ENCODE measurements at places on chromosomes 1 and 21. TPM values are rescaled to one million over a fixed set of nuclear protein-coding genes. Genes with fewer than 3 reads are reported as not detected.
A peak's percentile ranks its signal among the peaks of the same experiment; 100 is the strongest.

GRCh38 chr1:50681931-50682330, 258.7 kb upstream of the DMRTA2 start:
- no peak for DNase-seq
- H3K4me1 ChIP-seq, result no peaks in the 10 kb centered on the region
- no peaks in the 10 kb centered on the region for H3K27me3 ChIP-seq
- no peak overlapping the region for H3K4me3 ChIP-seq

GRCh38 chr1:48229317-48229716, 6.8 kb downstream of the SLC5A9 start:
- peaks cover 2% of the 10 kb centered on the region for H3K27me3 ChIP-seq
- no peaks in the 10 kb centered on the region for H3K36me3 ChIP-seq
- no peak overlapping the region for H3K27ac ChIP-seq
- no peak for DNase-seq
- no peak overlapping the region for H3K4me3 ChIP-seq

GRCh38 chr1:24392604-24392946, 21.0 kb downstream of the STPG1 start:
- no peak for DNase-seq
- peak overlapping the region; percentile 79 for H3K4me3 ChIP-seq
- peak overlapping the region; percentile 85 for H3K27ac ChIP-seq
- H3K36me3 ChIP-seq, result peaks cover 9% of the 10 kb centered on the region
- peaks cover 22% of the 10 kb centered on the region for H3K4me1 ChIP-seq

GRCh38 chr1:115459161-115459560, 121.1 kb upstream of the NGF start:
- H3K27ac ChIP-seq, result no peak overlapping the region
- H3K27me3 ChIP-seq, result no peaks in the 10 kb centered on the region
- no peak for DNase-seq
- H3K4me1 ChIP-seq, result no peaks in the 10 kb centered on the region
- H3K4me3 ChIP-seq, result no peak overlapping the region

- H3K27me3 ChIP-seq, result no peaks in the 10 kb centered on the region
- H3K27ac ChIP-seq, result no peak overlapping the region
- H3K4me3 ChIP-seq, result no peak overlapping the region
- DNase-seq, result no peak
Measured at GRCh38 chr21:31279986-31280385, 64.1 kb downstream of the TIAM1 start.

Gene KCNA2
- total RNA-seq, result 1.1 TPM

DNA sequence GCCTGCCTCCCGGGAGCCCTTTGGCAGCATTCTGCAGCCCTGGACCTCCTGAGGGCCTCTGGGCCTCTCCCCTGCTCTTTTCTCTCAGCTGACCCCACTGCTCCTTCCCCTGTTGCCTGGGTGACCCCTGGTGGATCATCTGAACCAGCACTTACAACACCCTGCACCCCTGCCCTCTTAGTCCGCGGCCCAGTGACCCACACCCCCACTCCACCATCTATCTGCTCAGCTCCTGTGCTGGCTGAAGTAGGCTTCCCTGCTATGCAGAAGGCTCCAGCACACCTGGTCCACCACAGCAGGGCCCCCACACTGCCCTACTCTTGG, 74.0 kb downstream of the DMRTA2 start:
- H3K4me3 ChIP-seq, result no peak overlapping the region

Gene CD1C
- total RNA-seq, result not detected

DNA sequence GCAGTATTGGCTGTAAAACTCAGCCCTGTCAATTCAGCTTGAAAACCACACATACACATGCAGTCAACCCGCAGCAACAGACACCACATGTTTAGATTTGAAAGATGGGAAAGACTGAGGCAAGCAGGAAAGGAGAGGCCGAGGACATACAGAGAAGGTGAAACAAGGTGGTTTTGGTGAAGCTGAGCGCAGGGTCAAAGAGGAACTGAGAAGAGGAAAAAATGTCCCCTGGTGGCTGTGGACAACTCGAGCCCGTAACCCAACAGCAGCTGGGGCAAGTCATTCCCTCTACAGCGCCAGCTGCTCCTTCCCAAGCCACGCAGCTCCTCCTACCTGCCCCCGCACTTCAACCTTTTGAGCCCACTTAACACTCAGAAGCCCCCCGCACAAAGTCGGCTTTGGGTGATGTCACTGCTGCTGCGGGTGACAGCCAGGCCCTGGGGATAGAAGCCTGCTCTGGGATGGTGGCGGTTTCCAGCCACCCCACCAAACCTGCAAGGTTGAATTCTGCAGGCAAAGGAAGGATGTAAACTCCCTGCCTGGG, 63.0 kb downstream of the KCNN3 start:
- H3K27ac ChIP-seq, result no peak overlapping the region
- no peak for DNase-seq
- H3K27me3 ChIP-seq, result peaks cover 16% of the 10 kb centered on the region
- no peaks in the 10 kb centered on the region for H3K36me3 ChIP-seq

Gene SPTA1
- not detected for total RNA-seq

DNA sequence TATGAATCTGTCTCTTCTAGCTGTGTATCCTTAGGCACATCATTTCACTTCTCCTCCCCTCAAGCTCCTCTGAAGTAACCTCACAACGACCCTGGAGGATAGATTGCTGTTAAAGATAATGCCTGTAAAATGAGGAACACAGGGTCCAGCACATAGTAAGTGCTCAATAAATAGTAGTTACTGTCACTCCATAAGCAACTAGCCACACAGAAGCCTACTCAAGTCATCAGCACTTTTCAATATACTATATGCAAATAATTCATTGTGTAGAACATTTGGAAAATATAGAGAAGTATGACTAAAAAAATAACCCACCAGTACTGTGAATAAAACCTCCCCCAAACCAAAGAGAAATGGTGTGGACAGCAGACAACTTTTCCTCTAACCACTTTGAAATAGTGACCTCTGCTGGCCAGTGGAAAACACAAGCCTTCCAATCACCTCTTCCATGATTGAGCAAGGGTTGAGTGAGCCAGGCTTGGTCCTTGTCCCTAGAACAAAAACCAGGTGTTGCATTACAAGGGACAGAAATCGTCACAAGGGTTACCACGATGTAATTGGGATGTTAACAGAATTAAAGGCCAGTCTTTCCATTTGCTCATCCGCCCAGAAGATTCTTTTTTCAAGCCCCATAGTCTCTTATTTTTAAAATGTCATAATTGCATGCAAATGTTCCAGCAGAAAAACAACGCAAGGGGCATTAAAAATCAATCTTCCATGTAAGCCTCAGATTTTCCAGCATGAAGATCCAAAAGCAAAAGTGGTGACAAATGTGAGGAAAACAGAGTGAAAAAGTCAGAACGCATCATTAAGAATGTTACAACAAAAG, 15.7 kb upstream of the GLIS1 start:
- no peak for DNase-seq
- peaks cover 5% of the 10 kb centered on the region for H3K4me1 ChIP-seq
- no peaks in the 10 kb centered on the region for H3K36me3 ChIP-seq
- no peak overlapping the region for H3K27ac ChIP-seq

DNA sequence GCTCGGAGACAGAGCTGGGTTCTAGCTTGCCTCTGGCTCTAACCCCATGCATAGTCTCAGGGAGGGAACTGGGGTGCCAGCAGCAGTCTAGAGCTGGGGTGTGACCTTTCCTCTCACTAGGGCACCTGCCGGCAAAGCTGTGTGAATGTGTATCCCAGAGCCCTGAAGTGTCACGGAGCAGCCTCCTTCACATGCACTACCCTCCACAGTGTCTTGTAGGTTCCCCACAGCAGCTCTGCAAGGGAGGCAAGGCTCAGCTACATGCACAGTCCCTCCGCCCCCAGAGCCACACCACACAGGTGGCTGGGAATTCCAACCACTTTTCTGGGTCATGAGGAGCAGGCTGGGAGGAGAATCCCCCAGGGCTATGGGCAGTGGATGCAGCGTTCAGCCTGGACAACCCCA, 7.7 kb upstream of the HPCA start:
- H3K4me1 ChIP-seq, result no peaks in the 10 kb centered on the region
- H3K4me3 ChIP-seq, result no peak overlapping the region
- no peaks in the 10 kb centered on the region for H3K36me3 ChIP-seq
- peaks cover 45% of the 10 kb centered on the region for H3K27me3 ChIP-seq

- H3K4me3 ChIP-seq, result no peak overlapping the region
- no peaks in the 10 kb centered on the region for H3K4me1 ChIP-seq
- H3K27me3 ChIP-seq, result no peaks in the 10 kb centered on the region
- no peak overlapping the region for H3K27ac ChIP-seq
- no peaks in the 10 kb centered on the region for H3K36me3 ChIP-seq
Measured at GRCh38 chr1:178118524-178118923, 24.6 kb downstream of the RASAL2 start.

Gene KIF17
- not detected for total RNA-seq

GRCh38 chr1:240116831-240117769, 25.4 kb downstream of the FMN2 start:
- no peaks in the 10 kb centered on the region for H3K36me3 ChIP-seq
- H3K27ac ChIP-seq, result no peak overlapping the region
- no peak overlapping the region for H3K4me3 ChIP-seq
- no peak for DNase-seq

GRCh38 chr21:34017039-34017961, 56.1 kb upstream of the MRPS6 start:
- H3K4me1 ChIP-seq, result peaks cover 34% of the 10 kb centered on the region
- H3K36me3 ChIP-seq, result peaks cover 27% of the 10 kb centered on the region
- peaks cover 1% of the 10 kb centered on the region for H3K27me3 ChIP-seq
- H3K27ac ChIP-seq, result no peak overlapping the region
- no peak overlapping the region for H3K4me3 ChIP-seq

DNA sequence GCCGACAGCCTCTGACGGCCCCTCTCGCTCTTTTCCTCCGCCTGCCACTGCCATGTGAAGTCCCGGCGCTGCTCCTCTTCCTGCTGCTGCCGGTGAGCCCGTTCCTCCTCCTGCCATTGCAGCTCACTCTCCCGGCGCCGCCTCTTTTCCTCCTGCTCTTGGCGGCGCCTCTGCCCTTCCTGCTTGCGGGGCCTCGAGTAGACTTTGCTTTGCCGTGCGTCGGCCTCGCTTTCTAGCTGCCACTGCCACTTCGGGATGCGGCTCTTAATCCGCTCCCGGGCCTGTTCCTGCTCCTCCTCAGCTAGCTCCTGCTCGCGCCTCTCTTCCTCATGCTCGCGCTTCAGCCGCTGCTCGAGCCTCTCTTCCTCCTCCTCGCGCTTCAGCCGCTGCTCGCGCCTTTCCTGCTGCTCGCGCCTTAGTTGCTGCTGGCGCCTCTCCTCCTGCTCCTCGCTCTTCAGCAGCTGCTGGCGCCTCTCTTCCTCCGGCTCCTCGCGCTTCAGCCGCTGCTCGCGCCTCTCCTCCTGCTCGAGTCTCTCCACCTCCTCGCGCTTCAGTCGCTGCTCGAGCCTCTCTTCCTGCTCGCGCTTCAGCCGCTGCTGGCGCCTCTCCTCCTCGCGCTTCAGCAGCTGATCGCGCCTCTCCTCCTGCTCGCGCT, 4.3 kb downstream of the TCHH start:
- H3K27ac ChIP-seq, result no peak overlapping the region
- H3K36me3 ChIP-seq, result peaks cover 1% of the 10 kb centered on the region
- peak; percentile 59 for DNase-seq

Gene CELSR2
- total RNA-seq, result 6.9 TPM

- H3K36me3 ChIP-seq, result no peaks in the 10 kb centered on the region
- DNase-seq, result no peak
- peak overlapping the region; percentile 71 for H3K27ac ChIP-seq
- H3K4me1 ChIP-seq, result peaks cover 9% of the 10 kb centered on the region
Measured at GRCh38 chr1:15231714-15232201, 15.3 kb upstream of the FHAD1 start.

Gene WRAP73
- 40.2 TPM for total RNA-seq

Gene KPRP
- not detected for total RNA-seq

Gene DIPK1A
- total RNA-seq, result 11.6 TPM

DNA sequence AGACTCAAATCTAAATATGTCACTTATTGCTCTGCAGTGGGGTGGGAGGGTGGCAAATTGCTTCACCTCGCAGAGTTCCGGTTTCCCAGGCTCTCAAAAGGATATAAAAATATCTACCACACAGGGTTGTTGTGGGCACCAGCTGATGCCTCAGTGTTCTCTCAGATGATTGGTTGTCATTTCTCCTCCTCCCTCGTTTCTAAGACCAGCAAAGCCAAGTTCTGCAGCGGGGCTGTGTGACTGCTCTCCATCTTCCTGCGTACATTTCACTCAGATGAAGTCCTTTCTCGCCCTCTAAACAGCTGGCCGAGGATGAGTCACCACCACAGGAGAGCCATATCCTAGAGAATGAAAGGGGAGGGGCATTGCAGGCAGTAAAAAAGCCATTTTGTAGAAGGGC, 35.0 kb upstream of the VWA5B1 start:
- DNase-seq, result no peak
- H3K4me3 ChIP-seq, result no peak overlapping the region
- H3K27ac ChIP-seq, result no peak overlapping the region
- H3K4me1 ChIP-seq, result no peaks in the 10 kb centered on the region

Gene EEIG2
- 16.5 TPM for total RNA-seq

- H3K4me3 ChIP-seq, result no peak overlapping the region
- H3K27ac ChIP-seq, result no peak overlapping the region
- no peak for DNase-seq
- H3K27me3 ChIP-seq, result peaks cover 8% of the 10 kb centered on the region
- no peaks in the 10 kb centered on the region for H3K36me3 ChIP-seq
Measured at GRCh38 chr1:40014253-40014706, 26.2 kb upstream of the CAP1 start.

GRCh38 chr1:22370190-22370498, 81.5 kb upstream of the ZBTB40 start:
- DNase-seq, result no peak
- no peaks in the 10 kb centered on the region for H3K4me1 ChIP-seq

DNA sequence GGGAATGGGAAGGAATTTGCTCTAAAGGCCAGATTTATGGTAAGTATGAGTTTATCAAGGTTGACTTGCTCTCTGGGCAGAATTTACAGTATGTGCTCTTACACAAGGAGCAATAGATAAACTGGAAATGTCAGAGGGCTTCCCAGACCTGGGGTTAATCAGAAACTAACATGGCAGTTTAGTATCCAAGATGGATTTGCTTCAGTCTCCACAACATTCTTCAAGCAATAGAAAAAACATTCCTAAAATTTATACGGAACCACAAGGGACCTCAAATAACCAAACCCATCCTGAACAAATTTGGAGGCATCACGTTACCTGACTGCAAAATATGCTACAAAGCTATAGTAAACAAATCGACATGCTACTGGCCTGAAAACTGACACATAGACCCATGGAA, 606.7 kb upstream of the CHRM3 start:
- no peaks in the 10 kb centered on the region for H3K36me3 ChIP-seq
- H3K4me3 ChIP-seq, result no peak overlapping the region
- no peaks in the 10 kb centered on the region for H3K27me3 ChIP-seq
- no peak for DNase-seq
- H3K4me1 ChIP-seq, result no peaks in the 10 kb centered on the region
- H3K27ac ChIP-seq, result no peak overlapping the region

GRCh38 chr1:12114916-12115315, 51.8 kb downstream of the TNFRSF8 start:
- DNase-seq, result no peak
- H3K4me1 ChIP-seq, result peaks cover 17% of the 10 kb centered on the region
- H3K4me3 ChIP-seq, result no peak overlapping the region
- no peaks in the 10 kb centered on the region for H3K36me3 ChIP-seq
- no peak overlapping the region for H3K27ac ChIP-seq
- H3K27me3 ChIP-seq, result no peaks in the 10 kb centered on the region

Gene C1orf94
- total RNA-seq, result not detected

Gene BGLAP
- total RNA-seq, result 3.3 TPM

- H3K27me3 ChIP-seq, result no peaks in the 10 kb centered on the region
- H3K36me3 ChIP-seq, result peaks cover 7% of the 10 kb centered on the region
- no peak overlapping the region for H3K27ac ChIP-seq
- no peak for DNase-seq
- no peaks in the 10 kb centered on the region for H3K4me1 ChIP-seq
- no peak overlapping the region for H3K4me3 ChIP-seq
Measured at GRCh38 chr1:61914823-61915482, 172.7 kb downstream of the PATJ start.
